Astrocyte of the hippocampus (primary cell): ENCODE measurements at places on chromosomes 1 and 21.

GRCh38 chr21:28671549-28672195 lies 321.0 kb downstream of the LTN1 start:
- DNase-seq, result no peak

DNA sequence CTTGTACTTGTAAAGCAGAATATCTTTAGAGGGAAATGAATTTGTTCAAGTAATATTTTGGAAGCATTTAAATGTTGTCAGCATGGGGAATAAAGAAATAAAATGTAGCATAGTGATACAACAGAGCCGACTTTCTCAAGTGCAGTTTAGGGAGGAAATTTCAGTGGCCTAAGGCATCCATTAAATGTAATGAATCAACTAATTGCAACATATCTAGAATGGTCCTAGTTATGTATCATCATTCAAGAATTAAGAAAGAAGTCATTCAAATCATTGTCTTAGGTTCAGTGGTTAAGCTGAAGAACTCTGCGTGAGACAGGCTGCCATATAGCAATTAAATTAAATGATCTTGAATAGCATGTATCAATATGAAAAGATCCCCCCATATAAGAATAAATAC lies 360.7 kb downstream of the TBX15 start:
- DNase-seq, result no peak

DNA sequence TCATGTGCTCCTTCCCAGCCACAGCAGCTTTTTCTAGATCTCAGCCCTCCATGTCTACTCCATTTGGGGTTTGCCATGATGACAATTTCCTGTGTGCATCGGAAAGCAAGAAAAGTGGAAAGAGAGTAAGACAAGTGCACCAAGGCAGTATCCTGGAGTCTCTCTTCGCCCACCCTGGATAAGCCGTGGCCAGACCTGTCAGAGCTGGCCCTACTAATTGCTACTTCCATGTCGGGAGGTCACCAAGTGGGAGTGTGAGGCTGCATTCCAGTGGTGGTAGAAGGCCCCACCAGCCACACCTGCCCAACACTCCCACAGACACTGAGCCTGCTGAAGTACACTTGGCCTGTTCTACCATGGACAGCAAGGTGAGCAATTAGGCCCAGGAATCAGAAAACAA lies 14.0 kb upstream of the LORICRIN start:
- DNase-seq, result no peak

DNA sequence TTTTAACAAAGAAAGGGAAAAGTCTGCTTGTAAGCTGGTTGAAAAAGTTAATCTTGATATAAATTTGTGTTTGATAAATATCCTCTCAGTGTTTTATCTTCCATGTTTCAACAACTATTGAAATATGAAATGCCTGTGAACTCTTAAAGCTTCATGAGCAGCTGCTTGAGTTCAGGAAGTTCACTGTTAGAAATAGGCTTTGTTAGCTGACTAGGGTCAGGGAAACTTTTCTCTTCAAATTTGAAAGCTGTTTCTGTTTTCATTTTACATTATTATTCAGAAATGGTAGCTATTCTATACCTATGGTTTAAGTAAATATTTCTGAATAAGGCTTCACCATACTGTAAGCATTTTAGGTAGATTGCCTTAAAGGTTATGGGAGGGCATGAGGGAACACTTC lies 191.7 kb downstream of the HS2ST1 start:
- no peak for DNase-seq

DNA sequence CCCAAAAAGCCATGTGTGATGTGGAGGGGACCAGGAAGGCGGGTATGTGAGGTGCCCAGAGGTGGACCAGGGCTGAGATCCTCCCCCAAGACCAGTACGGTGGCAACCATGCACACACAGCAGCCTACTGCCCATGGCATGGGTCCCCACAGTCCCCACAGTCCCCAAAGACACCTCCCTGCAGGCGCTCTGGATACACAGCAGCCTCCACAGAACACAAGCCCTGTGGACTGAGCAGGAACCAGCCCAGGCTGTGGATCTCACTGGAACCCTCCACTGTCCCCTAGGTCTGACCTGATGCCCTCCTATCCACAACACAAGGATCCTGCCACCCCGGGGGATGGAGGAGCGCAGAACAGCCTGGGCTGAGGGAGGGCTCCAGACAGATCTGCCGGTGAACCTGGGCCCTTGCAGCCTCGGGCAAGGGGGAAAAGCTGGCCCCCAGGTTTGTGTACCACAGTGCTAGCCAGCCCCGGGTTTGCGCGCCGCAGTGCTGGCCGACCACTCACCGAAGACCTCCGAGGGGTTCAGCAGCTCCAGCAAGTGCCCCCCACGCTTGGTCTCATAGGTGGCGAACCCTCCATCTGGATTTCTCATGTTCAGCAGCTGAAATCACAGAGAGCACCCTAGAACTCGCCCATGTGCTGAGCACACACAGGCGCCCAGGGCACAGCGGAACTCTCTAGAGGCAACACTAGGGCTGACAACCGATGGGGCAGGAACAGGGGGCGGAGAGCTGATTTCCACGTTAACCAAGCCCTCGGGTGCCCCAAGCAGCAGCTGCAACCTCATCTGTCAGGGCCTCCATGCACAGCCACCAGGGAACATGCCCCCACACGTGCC lies 22.1 kb upstream of the SPATC1L start:
- no peak for DNase-seq

DNA sequence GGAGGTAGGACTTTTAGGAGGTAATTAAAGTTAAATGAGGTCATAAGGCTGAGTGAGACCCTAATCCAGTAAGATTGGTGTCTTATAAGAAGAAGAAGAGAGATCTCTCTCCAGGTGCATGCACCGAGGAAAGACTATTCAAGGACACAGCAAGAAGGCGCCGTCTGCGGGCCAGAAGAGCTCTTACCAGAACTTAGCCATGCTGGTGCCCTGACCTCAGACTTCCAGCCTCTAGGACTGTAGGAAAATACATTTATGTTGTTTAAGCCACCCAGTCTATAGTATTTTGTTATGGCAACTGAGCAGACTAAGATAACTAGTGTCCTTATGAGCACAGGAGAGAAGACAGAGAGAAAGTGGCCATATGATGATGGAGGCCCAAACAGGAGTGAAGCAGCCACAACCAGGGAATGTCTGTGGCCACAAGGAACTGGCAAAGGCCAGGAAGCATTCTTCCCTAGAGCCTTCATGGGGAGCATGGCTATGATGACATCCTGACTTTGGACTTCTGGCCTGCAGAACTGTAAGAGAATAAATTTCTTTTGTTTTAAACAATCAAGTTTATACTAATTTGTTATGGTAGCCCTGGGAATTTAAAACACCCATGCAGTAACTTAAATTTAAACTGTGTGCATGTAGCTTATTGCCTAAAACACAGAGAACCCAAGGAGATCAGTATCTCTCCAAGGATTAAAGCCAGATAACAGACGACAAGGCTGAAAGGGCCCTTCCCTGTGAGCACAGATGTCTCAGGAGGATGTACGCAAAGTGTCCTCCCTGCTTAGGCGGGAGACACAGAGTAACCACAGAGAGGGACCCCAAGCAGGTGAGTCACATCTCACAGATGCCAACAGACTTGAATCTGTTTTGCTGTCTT lies 9.9 kb upstream of the CD58 start:
- peak; percentile 55 for DNase-seq

GRCh38 chr1:230365723-230366307 lies 60.3 kb downstream of the PGBD5 start:
- no peak for DNase-seq
